ENCODE measurements at places on chromosomes 5 and 9.

DNA sequence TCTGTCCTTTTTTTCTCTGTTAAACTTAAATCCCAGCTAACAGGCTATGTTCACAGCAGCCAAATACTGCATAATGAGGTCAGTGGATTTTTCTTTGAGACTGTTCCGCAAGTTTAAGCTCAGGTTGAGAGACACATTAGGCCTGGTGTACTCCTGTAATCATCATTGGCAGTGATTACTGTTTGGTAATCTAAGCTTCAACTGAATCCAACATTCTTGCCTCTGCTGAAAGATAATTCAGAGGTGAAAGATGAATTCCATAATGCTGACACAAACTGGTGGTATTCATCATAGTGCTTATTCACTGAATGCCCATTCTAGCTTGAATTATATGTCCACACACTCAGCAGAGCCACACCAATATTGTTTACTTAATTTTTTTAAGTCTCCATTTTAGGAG lies 108.5 kb downstream of the NFIB start:
- DNase-seq: no peak

GRCh38 chr5:102153003-102153759 lies 142.9 kb downstream of the SLCO4C1 start:
- DNase-seq: peak; percentile 7

- peak; percentile 75 for DNase-seq
These were observed 41.3 kb downstream of the UGCG start for GRCh38 chr9:111937781-111938426.

- no peak for DNase-seq
These were observed 43.8 kb upstream of the FST start for GRCh38 chr5:53436480-53437191.

DNA sequence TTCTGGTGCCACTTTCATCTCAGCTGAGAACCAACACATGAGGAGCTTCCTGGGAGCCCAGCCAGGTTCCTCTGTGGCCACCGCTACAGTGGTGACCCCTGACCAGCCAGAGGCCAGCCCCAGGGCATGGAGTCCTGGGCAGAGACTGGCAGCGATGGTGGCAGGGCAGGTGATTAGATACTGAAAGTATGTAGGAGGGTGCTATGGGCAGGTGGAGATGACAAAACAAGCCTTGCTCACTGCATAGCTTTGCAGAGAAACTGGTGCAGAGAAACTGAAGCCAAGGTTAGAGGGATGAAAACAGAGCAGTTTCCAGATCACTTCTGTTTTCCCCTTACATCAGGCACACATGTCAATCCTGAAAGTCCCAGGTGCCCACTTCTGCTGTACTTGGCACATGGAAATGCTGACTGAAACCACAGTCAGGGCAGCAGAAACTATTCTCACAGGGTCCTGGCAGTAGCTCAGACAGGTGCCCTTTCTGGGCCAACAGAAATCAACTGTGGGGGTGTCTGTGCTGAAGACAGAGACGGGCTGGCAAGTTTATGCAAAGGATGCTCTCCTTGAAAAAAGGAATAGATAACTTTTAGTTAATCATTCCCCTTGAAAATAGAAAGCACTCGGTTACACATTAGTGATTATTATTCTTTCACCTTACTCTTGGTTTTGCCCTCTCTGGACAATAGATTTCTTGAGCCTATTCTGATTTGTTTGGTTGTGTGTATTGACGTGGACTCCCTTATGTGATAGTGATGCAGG lies 90.3 kb downstream of the ANKRD55 start:
- DNase-seq: no peak

- no peak for DNase-seq
These were observed 70.2 kb upstream of the CDH6 start for GRCh38 chr5:31122998-31123951.

DNA sequence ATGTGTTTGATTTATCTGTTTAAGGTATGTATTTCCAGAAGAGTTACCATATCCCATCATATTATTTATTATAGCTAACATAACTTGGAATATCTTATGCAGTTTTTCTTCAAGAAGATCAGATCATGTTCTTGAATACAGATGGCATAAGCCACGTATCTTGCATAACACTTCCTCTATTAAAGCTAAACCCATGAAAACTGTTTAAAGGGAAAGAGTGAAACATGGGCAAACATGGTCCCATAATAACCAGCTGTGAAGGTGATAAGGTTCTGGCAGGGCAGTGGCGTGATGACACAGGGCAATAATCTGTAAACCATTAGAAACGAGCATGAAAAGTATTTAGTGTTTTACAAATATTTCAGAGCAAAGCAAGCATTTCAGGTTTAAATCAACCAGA lies 34.2 kb downstream of the EFNA5 start:
- no peak for DNase-seq

DNA sequence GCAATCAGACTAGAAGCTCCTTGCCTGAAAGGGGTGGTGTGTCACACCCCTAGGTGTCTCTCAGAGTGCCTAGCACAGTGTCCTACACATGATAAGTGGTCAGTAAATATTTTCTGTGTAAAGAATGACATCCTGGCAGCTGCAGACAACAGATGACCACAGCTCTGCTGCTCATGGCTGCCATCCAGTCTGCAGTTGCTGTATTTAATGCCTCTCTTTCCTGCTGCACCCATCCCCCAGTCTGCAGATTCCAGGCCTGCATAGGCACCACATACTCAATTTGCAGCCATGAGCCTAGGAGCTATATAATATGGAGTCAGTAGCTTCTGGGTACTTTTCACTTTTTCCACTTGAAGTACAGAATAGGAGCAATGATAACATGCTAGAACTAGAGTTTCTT lies 94.9 kb upstream of the NR4A3 start:
- no peak for DNase-seq

- DNase-seq: no peak
These were observed 75.1 kb downstream of the MRPS27 start for GRCh38 chr5:72244862-72245371.

GRCh38 chr9:78040726-78041125 lies 9.1 kb upstream of the GNAQ start:
- no peak for DNase-seq

DNA sequence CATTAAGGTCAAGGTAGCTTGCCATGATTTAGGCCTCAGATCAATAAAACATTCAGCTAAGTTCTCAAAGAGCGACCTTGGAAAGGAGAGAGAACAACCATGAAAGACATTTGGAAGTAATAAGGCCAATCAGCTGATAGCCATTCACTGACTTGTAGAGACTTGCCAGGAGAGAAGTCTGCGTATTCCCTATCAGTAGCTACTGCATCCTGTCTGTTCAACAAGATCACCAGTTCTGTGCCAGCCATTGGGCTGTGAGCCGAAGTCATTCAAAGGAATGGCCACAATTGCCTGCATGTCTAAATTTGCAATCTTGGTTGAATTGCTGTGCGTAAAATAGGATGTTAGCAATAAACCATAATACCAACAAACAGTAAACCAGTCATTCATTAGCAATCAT lies 219.8 kb downstream of the FBXL7 start:
- no peak for DNase-seq

DNA sequence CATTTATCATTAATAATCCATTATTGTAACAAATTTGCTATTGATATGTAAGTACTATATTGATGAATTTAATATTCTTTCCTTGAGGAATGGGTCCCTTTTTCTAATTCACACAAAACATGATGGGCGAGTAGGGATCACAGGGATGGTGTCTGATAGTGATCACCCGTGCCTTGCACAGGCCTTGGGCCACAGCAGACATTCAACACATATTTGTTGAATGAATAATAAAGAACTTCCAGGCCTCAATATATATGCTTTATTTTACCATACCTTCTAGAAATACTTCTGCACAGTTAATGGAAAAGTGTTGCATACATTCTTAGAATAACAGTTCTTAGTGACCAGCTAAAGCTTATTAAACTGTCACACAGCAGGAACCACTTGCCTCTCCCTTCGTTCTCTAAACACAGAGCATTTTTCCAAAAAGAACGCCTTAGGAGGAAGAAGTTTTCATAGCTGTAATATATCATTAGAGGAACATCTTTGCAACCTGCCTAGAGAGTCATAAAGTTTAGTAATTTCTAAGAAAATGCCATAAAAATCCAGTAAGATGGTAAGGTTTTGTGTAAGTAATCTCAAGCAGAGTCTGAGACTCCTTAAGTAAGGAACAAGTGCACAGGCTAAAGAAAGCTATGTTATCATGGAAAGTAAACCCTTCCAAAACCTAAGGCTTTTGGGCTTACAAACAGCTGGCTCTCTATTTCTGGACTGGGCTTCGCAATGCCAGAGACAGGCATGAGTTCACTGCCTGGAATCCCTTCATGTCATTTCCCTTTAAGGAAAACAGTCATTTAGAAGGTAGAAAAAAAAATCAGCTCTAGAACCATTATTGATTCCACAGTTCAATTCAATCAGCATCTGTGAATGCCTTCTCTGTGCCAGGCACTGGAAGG lies 17.7 kb downstream of the TTLL11 start:
- no peak for DNase-seq

GRCh38 chr5:111236995-111237394 lies 12.8 kb downstream of the CAMK4 start:
- no peak for DNase-seq

DNA sequence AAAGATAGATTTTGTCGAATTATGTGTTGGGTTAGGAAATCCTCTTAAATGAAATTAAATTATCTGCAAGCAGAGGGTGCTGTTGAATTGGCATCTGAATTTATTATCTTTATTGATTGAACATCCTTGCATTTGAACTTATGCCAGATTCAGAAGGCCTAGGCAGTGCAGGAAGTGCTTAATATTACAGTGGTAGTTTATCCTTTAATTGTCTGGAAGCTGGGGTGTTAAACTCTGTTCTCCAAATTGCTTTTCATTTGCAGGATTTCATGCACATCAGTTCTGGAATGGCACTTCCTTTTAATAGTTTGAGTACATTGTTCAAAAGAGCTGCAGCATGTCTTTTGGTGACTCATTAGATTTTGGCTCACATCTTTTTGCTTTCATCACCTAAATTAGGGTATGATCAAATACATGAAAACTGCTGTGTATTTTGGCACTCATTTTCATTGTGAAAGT lies 186.3 kb downstream of the KDM4C start:
- no peak for DNase-seq

DNA sequence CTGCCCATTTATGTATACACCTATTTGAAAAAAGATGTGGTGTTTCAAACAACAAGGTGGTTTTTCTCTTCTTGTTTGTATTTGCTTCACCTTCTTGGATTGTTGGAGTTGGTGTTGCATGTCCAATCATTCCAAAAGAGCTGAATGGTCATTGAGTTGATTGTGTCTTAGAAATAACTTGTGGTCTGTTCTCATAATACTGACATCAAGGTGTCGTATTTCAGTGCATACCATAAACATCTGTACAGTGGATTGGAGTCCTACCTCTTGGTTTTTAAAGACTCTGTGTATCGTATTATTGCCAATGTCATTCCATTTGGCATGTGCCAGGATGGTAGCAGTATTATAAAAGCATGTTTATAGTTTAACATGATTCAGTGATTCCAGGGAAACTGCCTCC lies 73.2 kb downstream of the TRIO start:
- no peak for DNase-seq

DNA sequence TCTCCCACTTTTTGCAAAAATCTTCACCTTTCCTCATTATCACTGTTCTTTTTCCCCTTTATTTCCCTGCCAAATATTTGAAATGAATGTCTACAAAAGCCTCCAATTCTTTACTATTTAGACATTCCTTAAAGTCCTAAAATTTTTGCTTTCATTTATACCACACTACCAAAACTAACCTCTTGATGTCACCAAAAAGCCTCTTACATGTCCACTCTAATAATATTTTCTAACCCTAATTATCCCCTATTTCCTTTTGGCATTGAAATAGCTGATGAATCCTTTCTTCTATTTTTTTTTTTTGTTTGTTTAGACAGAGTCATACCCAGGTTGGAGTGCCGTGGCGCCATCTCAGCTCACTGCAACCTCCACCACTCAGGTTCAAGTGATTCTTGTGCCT lies 32.3 kb upstream of the NRG2 start:
- DNase-seq: no peak

DNA sequence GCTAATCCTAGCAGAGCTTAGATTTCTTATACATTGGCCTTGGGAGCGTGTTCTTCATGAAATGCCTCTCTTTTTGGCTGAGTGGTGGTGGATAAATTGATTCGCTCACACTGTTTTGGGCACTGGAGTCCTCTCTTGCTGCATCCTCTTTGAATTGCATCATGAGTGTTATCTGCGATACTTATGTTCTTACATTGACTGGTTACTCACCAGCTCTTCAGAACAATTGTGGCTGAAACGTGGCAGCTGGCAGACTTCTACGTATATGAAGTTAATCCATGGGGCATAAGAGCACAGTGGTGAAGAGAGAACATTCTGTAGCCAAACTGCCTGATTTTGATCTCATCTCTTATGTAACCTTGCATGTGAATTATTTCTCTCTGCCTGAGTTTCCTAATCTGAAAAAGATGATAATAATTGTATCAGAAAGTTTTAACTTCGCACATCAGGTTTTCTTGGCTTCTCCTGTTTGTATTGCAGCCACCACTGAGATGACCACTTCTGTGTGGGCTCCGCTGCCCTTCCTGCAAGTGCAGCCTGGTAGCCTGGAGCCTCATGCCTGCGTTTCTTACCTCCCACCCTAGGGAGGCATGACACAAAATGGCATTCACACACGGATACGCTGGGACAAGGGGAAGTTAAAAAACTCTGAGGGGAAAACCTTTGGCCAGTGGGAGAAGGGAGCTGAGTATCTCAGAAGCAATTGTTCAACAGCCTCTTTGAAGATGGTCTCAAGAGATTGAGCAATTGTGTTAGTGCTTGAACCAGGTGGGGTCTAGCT lies 295.2 kb downstream of the ARHGAP26 start:
- DNase-seq: no peak

- DNase-seq: no peak
These were observed 638.6 kb downstream of the SEMA5A start for GRCh38 chr5:8907168-8907868.

- no peak for DNase-seq
These were observed 158.7 kb downstream of the NMUR2 start for GRCh38 chr5:152246401-152246800.

DNA sequence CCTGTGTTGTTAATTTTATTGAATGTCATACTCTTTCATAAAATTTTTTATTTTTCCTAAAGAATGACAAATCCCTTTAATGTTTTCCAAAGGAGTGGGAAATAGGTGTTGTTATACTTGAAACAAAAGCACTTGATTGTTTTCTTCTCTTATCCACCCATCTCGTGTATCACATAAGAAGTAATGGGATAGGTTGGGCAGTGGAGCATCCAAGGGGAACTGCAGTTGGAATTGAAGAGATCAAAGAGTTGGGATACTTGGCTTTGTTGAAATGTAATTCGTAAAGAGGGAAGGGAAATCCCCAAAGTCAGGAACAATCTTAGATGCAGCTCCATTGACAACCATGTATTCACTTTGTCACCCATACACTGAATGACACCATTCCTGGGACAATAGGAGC lies 148.0 kb downstream of the PCSK5 start:
- DNase-seq: no peak

Measured in CD4-positive, alpha-beta T cell treated with Interleukin-21 for 1 hour (primary cell).